Anterior cingulate cortex (tissue), 58 donors: ENCODE measurements at places on chromosomes 1 and 21.

- no peak for DNase-seq
Measured at GRCh38 chr1:230328342-230329015, 97.7 kb downstream of the PGBD5 start.

- no peak for DNase-seq
Measured at GRCh38 chr1:18107369-18108298, at the start of gene IGSF21. IGSF21 (plus strand) TSS chr1:18107798; CDS start chr1:18108129, 331 bp downstream.

DNA sequence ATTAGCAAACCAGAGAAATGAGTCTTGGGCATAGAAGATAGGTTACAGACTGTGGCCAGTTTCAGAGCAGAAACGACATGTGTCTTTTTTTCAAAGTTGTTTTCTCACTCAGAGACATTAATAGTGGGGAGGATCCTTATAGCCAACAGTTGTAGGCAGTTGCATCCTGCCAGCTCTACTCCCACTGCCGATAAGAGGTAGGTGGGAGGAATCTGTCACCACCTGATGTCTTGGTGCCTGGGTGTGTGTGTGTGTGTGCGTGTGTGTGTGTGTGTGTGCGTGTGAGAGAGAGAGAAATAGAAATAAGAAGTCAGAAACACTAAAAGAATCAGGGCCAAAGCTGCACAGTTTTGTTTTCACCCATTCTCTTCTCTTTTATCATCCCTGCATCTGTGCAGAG lies 219.5 kb downstream of the ZP4 start:
- no peak for DNase-seq

DNA sequence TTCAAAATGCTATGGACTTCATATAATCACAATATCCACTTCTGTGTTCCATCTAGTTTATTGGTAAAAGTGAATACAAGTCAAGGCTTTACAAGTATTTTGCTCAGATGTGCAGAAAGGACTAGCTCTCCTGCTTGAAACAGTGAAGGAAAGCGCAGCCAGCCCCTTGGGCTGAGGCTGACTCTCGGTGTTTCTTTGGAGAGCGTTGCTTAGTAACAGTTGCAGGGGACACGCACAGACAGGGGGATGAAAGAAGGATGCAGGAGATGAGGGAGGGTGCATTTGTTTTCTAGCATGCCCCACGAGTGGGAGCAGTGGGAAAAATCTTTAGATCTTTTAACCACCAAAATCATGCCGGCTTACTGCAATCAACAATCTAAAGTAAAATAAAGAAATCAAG lies 9.1 kb downstream of the PYCR2 start:
- no peak for DNase-seq

DNA sequence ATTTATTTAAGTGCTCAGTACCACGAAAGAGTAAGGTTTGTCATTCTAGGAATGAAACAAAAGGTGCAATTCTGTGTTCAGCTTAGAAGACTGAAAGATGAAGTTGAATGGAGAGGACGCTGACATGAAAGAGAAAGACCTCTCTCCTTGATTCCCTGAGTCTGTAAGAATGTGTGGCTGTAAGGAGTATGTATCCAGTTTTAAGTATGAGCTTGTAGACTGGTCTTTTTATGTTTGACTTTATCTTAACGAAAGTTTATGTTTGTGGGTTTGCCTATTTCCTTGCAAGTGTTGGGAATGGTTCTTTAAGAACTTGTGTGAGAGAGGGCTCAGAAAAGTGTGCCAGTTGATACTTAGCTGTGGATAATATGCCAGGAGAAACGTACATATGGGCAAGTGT lies 1.4 kb downstream of the CHD1L start:
- DNase-seq, result no peak

DNA sequence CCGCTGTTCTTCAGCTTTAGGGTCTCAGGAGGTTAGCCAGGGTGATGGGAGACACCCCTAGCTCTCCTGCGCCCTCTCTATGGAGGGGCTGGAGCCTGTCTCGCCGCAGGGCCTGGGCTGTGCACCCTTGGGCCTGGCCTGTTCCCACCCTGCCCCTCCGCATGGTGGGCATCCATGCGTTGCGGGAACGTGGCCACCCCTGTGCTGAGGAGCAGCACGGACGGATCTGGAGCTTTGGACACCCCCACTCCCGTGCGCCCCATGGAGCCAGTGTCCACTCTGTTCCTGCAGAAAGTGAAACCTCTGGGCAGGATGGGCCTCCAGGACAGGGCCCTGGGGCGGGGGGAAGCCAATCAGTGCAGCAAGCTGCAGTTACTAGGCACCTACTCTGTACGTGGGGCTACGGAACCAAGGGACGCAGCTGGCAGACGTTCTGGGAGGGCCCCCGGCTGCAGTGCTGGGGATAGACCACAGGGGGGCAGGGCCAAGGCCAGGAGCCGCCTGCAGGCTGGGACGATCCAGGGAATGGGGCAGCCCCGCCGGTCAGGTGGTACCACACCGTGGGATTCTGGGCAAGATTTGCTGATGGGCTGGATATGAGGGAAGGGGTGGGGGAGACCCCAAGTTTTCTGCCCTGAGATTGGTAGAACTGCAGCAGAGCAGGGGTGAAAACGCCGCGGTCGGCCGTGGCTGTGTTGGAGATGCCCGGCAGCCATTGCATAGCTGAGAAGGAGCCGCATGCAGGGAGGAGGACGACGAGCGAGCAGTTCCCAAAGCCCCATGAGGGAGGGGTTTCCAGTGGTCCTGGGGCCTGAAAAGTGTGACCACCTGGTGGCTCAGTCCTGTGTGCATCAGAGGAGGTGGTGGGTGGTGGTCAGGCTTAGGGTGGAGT lies 43.3 kb downstream of the TP73 start:
- DNase-seq, result no peak

- DNase-seq, result no peak
Measured at GRCh38 chr21:46344219-46344915, 20.4 kb downstream of the PCNT start.

DNA sequence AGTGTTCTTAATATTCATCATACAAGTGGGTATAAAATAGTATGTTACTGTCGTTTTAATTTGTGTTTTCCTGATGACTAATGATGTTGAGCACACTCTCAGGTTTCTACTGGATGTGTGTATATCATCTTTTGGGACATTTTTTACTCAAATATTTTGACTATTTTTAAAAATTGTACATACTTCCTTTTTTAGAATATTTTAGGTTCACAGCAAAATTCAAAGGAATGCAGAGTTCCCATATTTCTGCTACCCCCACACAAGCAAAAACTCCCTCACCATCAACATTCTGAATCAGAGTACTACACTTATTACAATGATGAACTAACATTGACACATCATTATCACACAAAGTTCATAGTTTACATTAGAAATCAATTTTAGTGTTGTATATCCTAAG lies 114.5 kb downstream of the DPYD start:
- no peak for DNase-seq

DNA sequence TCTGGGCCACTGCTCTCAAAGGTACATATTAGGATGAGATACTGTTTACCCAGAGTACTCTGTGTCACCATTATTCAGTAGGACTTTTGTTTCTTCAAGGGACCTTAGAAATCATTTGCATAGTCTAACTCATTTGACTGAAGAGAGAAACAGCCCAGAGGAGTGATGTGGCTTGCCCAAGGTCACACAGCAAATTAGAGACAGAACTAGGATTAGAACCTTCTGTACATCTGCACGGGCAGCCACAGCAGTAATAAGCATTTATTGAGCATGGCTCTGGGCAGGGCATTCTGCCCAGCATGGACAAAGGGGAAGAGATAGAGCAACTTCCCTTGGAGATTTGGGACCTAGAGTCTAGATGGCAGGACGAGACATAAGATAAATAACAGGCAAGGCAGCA lies 5.7 kb upstream of the NHLH1 start:
- no peak for DNase-seq

- DNase-seq, result no peak
Measured at GRCh38 chr21:45482899-45483821, 59.1 kb downstream of the SLC19A1 start.

GRCh38 chr1:200392625-200393185 lies 17.1 kb downstream of the ZNF281 start:
- DNase-seq, result no peak

DNA sequence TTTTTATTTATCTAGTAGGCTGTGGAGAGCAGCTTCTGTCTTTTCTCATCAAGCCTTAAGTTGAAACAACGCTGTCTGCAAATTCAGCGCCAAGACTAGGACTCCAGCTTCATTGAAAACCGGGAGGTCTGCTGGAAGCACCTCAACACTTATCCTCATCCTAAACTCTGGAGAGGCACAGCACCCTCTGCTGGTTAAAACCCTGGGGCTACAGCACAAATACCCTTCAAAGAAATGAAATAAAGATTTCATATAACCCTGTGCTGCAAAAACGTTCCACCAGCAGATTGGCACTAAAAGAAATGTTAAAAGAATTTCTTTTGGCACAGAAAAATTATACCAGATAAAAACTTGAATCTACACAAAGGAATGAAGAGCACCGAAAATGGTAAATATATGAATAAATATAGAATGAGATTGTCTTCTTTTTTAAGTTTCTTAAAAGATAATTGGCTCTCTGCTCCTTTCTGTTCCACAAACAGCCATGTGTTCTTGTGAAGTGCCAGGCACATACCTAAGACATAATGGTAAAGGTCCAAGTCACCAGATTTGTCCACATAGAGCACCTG lies 227.7 kb upstream of the SAMSN1 start:
- DNase-seq, result peak; percentile 21

GRCh38 chr21:34035619-34036354 lies 37.6 kb upstream of the MRPS6 start:
- no peak for DNase-seq

- no peak for DNase-seq
Measured at GRCh38 chr1:8421721-8422120, 103.8 kb downstream of the SLC45A1 start.

DNA sequence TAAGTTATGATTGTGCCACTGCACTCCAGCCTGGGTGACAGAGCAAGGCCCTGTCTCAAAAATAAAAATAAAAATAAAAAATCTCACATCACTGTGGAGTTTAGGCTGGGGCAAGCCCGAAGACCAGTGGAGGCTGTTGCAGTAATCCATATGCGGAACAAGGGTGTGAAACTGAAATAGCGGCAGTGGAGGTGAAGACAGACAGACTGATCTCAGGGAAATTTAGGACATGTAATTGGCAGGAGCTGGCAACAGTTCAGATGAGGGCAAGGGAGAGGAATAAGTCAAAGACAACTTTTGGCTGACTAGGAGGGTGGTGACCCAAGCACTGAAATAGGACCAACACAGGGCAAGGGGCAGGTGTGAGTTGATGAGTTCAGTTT lies 8.4 kb downstream of the ARMH1 start:
- no peak for DNase-seq
